LHCN-M2 (cell line): ENCODE measurements at places on chromosomes 12 and 14.

DNA sequence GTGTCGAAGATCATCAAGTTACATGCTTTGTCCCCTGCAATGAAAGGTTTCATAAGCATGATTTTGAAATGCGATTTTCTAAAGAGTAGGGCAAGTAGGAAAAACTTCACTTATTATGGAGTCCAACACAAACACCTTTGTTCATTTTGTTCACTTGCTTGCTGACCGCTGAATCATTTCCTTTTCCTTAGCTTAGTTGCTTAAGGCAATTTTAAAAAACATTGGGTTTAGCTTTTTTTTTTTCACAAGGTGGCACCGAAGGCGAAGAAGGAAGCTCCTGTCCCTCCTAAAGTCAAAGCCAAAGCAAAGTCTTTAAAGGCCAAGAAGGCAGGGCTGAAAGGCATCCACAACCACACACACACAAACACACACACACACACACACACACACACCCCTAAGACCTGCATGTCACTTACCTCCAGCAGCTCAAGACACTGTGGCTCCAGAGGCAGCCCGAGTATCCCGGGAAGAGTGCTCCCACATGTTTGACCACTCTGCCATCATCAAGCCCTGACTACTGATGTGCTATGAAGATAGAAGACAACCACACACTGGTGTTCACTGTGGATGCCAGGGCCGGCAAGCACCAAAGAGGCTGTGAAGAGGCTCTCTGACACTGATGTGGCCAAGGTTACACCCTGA, 11.4 kb downstream of the MANSC1 start:
- no peak for DNase-seq

DNA sequence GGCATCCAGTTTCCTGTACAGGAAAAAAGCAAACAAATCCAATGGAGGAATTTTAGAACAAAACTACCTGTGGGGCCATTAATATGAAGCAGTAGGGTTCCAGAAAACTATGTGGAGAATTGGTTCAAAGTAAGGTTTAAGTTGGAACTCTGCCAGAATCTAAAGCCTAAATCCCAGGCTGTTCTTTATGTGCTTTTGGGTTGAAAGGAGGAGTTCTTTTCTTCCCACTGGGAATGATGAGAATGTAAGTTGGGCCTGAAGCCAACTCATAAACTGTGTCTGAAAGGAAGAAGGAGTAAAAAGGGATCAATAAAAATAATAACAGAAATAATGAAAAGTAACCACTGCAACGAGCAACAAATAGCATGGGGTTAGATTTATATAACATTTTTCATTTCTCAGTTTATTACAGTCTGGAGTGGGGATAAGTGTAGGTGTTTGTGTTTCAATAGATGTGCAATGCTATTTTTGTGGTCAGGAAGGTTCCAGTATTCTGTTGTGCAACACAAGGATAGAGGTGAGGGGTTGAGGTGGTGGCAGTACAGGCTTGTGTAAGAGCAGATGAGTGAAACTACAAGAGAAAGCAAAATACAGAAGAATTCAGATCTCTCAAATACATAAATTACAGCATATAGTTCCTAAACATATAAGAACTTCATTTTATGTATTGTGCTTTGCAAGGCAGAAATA, 373.6 kb downstream of the EMP1 start:
- DNase-seq = no peak

DNA sequence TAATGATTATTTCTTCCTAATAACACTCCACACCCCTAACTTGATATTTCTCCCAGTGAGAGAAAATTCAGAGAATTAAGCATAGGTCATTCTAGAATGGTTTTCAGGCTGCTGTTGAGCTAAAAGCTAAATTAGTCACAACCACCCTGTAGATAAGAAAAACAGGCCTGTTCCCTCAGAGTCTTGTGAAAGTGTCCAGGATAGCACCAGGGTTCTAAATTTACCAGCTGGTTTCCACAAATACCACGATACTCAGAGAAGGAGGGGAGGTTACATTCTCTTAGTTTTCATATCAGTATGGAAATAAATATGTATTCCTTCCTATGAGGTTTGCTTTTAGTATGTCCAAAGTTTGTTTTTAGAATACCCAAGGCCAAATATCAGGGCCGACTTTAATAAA, 66.0 kb upstream of the YARS2 start:
- DNase-seq = peak; percentile 34

DNA sequence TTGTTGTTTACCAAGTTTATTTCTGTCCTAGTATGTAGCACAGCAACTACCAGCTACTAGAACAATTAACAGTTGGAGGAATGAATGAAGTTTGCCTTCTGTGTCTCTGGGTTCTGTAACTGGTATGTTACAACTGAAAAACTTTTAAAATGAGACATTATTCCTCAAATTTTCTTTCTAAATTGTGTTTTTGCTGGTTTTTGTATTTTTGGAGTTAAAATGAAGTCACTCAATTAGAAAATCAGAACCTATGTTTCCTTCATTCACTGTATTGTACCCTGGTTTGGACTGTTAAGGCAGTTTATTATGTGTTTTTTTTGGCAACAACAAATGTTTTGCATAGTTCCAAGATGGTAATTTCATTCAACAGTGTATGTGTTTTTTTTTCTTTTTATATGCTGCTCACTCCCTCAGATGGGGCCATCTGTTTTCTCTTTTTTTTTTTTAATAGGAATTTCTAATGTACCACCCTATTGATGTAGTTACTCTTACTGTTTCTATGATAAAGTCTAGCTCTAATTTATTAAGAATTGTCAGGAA, 30.2 kb upstream of the EVL start:
- no peak for DNase-seq

DNA sequence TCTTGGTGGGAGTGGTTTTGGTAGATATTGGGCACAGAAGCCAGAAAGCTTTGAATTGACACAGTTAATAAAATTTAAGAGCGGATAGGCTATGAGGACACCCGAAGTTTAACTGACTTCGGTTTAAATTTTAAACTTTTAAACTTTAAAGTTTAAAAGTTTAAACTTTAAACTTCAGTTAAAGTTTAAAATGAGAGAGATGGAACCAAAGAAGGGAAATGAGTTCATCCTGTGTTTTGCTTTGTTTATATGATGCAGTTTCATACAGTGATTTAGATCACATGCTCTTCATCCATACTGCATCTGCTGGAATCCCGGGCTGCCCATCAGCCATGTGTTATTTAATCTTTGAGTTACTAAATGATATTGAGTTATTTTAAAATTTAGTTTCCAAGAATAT, 27.2 kb upstream of the LRRK2 start:
- no peak for DNase-seq

DNA sequence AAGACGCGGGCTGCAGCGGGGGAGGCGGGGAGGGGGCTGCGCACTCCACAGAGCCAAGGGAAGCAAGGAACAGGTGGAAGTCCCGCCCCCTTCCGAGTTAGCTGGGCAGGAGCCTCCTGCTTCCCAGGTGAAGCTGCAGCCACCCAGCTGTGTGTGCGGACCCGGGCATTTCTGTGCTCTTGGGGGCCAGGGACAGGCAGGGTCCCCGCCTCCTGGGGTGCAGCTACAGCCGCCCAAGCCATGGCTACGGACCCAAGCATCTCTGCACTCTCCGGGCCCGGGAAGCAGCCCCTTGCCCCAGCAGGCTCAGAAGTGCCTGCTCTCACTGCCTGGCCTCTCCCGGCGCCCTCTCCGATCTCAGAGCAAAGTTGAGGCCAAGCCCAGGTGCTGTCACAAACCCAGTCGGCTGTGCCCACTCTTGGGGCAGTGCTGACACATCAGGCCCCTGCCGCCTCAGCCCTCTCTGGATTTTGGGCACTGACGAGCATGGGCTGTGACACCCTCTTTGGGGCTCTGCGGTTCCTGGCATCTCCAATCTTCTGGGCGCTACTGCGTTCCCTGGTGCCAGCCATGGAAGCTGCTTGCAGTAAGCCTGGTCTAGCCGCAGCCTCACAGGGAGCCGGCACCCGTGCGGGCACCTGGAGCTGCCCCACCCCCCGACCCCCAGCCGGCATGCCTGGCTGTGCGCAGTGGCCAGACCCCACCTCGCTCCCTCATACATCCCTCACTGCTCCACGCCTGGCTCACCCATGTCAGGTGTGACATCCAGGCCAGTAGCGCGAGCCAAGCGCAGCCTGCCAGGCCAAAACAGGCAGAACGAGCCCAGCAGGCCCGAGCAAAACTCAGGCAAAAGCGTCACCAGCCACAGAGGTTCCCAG, 8.5 kb upstream of the MGAT4C start:
- DNase-seq = no peak

DNA sequence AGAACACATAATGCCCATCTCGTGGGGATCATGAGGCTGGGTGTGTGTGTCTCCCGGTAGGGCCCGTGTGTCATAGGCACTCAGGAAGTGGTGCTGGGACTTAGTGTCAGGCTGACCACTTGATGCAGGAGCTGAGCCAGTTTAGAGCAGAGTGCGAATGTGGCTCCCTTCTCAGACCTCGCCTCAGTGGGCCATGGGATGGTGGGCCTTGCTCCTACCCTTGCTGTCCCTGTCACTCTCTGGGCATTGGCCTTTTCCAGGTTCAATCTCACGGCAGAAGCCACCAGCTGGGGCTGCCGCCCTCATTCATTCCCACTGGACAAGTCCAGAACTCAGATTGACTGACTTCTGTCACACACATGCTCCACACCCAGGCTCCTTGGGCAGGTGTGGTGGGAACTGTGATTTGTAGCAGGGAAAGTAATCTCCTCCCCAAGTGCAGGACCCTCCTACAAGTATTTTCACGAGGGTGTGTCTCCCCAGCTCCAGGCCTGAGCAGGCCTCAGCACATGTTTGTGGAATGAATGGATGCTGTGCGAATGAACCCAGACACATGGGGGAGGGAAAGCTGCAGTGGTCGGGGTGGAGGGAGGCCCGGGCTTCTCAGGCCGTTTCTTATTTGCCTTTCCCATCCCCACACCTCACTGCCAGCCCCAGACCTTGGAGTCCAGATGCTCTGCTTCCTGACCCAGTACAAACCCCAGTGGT, 54.9 kb downstream of the BEGAIN start:
- DNase-seq = no peak

- peak; percentile 18 for DNase-seq
Observed at GRCh38 chr12:51687177-51687576, 96.1 kb downstream of the SCN8A start.

GRCh38 chr12:69765515-69765914, 26.9 kb downstream of the RAB3IP start:
- DNase-seq = no peak

GRCh38 chr12:128057586-128057985, 209.4 kb upstream of the TMEM132C start:
- DNase-seq = no peak

DNA sequence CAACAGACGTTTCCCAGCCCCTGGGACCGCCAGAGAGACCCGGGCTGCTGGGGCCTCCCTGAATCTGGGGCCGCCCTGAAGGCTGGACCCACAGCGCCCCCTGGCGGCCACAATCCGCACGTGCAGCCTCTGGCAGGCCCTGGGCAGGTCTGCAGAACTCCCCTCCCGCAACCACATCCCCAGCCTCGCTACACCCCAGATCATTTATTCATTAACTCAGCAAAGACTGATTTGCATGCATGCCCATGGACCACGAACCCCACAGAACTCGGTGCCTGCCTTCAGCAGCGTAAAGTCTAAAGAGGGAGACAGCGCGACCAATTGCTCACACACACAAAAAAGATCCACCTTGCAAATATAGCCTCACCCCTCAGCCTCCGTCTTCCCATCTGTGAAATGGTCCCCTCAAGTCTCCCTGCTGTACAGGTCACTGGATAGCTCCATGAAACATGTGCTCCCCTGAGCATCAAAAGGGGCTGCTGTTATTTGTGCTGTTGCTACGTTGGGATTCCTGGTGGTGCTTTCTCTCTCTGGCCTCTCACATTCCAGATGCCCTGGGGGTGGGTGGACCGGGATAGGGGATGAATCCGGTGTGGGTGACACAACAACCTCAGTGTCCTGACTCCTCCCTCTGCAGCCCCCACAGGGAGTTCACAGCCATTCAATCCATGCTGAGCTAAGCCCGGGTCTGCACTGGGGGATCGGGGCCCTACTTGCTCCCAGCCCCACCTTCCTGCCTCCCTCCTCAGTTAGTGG, 96.4 kb downstream of the SCARB1 start:
- DNase-seq = peak; percentile 64

DNA sequence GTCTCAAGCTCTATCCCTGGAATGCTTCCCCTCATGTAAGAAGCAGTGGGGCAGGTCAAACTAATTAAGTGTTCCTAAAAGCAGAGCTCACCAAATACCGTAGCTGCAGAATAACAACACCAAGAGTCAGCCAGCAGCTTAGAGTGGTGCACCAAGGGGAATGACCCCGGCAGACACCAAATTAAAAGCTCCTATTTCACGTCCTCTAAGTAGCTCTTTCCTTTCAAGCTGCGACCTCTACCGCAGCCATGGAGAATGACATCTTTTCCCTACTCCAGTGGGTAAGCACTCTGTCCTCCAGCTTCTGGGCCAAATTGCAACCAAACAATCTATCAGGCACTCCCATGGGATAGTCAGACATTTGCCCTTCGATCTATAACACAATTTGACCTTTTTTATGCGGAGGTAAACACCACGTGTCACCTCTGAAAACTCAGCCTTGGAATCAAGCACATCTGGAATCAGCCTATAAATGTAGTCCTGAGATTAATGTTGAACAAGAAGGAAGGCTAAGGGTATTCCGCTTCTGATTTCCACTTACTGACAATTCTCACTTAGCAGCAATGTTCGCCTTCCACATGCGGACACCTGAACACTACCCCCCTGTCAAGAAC, 67.6 kb upstream of the CDKN3 start:
- DNase-seq = peak; percentile 75

DNA sequence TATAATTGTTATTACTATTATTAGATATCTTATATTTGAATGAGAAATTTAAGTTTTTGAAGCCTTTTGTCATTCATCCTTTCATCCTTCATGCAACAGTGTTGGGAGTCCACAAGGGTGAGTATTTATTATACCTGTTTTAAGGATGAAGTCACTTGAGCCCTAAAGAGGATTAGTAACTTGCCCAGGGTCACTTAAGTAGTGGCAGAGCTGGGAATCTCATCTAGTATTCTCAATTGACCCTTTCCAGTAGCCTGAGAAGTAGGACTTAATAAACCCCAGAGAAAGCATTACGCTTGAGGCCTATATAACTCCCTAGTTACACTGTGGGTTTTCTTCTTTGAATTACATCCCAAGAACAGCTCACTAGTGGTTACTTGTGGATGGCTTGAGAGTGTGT, 119.8 kb downstream of the SRGAP1 start:
- no peak for DNase-seq

- no peak for DNase-seq
Observed at GRCh38 chr12:91601054-91601453, 418.4 kb upstream of the DCN start.

DNA sequence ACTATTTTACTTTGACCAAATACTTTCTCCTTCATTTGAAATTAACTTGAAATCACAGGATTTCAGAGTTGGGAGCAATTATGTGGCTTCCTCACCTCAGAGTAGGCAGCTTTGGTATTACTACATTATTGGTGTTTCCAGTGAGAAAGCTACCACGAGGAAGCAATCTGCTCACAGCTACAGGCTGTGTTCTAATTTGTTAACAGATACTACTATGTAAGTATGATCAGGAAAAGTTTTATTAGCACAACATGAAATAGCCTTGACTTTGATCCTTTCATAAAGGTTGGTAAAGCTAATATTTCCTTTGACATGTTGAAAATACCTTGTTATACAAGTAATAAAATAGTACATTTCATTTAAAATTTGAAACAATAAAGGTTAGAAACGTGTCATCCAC, 30.6 kb downstream of the TAOK3 start:
- no peak for DNase-seq

GRCh38 chr14:44505588-44505987, 1.5 kb downstream of the FSCB start:
- no peak for DNase-seq
